Stimulated activated CD8-positive, alpha-beta memory T cell treated with anti-CD3 and anti-CD28 coated beads, Interleukin-4, amount 100 ng/mL, for 1 hour (primary cell): ENCODE measurements at places on chromosomes 1 and 21.

GRCh38 chr21:21387916-21388315 is 389.7 kb downstream of the NCAM2 start:
- DNase-seq = no peak

GRCh38 chr1:14970799-14971141 is 182.8 kb upstream of the TMEM51 start:
- DNase-seq = no peak

DNA sequence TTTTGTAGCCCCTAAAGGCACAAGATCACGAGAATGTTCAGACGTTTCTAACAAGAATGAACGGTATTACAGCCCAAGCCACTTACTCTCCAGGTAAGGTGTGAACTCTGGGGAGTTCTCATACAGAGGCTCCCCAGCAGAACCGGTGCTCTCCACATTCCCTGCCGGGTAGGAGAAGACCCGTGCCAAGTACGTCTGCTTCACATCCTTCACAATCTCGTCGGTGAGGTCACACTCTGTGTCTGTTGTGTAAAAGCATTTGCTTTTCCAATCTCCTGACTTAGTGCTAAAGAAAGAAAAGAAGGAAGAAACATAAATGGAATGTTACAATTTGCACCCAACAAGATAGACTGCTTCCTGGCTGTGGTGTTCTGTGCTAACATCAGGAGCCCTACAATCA is 5.7 kb downstream of the F3 start:
- no peak for DNase-seq

DNA sequence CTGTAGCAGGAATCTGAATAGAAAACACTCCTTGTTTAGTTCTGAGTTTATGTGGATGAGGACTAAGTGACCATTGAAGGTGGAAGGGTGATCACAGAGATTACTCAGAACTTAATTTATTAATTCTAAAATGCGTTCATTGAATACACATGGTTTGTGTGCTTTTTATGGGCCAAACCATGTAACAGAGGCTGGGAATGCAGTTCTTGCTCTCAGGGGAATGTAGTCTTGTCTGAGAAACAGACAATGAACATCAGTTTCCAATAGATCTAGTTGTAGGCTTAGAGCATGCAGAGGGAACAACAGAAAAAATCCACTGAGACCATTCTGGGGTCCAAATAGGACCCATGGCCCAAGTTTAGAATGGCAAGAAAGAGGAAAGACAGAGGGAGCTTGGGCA is 46.1 kb downstream of the ITSN1 start:
- no peak for DNase-seq

GRCh38 chr1:222284466-222284865 is 263.4 kb downstream of the HHIPL2 start:
- no peak for DNase-seq

DNA sequence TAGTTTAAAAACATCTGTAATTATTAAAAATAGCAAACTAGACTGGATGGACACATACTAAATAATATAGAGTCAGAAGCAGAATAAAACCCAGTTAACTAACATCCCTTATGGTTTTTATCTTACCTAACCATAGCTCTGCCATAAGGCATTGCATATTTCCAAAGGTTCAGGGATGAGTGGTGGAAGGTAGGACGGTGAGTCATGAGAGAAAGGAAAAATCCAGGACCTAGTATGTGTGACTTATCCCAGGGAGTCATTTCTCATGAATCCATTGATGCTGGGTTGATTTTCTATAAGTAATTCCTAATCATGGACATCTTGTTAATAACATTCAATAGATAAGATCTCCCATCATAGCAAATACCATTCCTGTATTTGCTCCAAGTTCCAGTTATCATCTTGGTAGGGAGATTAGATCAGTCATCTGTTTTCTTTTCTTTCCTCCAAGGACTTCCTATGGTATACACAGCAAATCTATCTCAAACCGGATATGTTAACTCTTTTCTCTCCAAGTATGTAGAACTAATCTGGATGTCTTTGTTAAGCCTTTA is 490.7 kb upstream of the B3GALT2 start:
- no peak for DNase-seq

DNA sequence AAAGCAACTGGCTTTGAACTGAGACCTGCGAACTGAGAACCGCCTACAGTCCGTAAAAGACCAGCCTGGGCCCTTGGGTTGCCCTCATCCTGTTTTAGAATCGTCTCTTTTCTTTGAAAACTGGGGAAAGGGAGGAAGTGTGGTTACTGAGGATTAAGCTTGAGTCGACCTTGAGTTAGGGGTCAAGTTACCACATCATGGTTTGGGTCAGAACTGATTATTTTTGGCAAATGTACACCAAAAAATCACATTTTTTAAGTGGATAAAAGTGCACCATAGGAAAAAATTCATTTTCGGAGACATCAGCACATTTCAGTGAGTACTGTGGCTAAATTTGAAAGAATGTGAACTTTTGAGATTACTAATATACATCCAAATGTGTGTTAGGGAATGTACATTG is 76.9 kb upstream of the KAZN start:
- no peak for DNase-seq

DNA sequence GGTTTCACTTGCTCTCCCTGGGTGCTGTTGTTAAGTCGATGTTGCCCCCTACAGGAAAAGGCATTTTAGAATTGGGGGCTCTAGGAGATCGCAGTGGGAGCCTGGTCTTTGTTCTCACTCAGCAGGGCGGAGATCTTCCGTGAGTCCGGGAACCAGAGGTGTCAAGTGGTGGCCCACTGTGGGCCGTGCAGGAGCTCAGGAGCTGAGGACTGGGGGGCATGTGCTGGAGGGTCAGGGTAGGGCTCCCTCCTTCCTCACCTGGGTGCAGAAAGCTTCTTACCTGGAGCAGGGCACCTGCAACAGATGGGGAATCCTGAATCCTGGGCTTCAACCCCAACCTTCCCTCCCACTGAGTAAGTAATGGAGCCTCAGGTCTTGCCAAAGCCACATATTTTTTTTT is 392.7 kb downstream of the NPHP4 start:
- DNase-seq = no peak

- DNase-seq = no peak
These were observed 2.8 kb upstream of the TARS2 start for GRCh38 chr1:150484431-150484830.

GRCh38 chr1:21680918-21681317 is 11.8 kb upstream of the RAP1GAP start:
- no peak for DNase-seq

DNA sequence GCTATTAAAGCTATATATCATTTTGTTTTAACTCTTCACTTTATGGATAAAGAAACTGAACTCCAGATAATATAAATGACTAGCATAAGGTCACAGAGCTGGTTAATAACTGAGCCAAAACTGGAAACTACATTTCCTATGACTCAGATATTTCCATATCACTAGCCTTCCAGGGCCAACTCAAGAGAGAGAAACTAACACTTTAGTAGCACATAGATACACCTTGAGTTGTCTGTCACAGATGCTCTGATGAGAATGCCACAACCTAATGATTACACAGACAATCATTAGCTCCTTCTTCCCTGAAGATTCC is 40.7 kb downstream of the NME7 start:
- DNase-seq = no peak

- peak; percentile 28 for DNase-seq
These were observed 13.0 kb downstream of the CHIT1 start for GRCh38 chr1:203216274-203217138.

DNA sequence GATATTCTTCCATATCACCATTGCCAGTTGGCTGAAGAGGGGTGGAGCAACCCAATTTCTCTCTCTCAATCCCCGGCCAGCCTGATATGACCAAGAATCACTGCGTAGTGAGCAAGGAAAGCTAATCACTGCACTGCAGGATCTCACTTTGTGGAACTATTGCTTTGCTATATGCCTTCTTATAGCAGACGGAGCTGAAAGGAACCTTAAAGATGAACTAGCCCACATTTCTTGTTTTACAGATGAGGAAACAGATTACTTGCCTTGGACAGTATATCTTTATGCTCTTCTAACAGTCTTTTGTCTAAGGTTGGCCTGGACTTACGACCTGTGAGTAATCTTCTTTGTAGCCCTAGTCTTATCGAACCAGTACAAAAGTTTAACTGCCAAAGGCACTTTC is 7.6 kb downstream of the APOBEC4 start:
- no peak for DNase-seq

- no peak for DNase-seq
These were observed 209.6 kb upstream of the HOOK1 start for GRCh38 chr1:59605184-59605583.

- no peak for DNase-seq
These were observed 7.4 kb downstream of the EFNA4 start for GRCh38 chr1:155070721-155071569.

GRCh38 chr1:96498744-96499340 is 222.7 kb upstream of the PTBP2 start:
- no peak for DNase-seq

- DNase-seq = no peak
These were observed 13.4 kb downstream of the C1orf174 start for GRCh38 chr1:3886691-3887090.

DNA sequence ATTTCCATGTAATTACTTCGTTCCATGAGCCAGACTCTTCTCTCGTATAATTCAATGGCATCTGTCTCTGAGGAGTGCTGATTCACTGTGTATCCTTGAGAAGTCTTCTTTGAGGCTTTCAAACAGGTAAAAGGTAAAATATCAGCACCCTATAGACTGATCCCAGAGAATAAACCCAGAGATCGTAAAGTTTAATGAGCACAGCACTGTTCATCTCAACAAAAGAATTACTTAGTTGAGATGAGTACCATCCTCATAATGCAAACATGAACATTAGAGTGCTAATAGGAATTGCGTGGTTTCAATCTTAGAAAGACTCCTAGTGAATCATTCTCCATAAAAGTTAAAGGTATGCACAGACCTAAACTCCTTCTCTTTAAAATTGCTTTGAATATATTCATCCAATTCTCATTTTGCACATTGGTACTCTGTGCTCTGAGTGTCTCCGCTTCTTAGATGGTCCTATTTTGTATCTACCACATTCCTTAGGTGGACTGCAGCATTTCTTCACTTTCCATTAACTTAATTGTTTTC is 97.2 kb downstream of the TBX15 start:
- no peak for DNase-seq

DNA sequence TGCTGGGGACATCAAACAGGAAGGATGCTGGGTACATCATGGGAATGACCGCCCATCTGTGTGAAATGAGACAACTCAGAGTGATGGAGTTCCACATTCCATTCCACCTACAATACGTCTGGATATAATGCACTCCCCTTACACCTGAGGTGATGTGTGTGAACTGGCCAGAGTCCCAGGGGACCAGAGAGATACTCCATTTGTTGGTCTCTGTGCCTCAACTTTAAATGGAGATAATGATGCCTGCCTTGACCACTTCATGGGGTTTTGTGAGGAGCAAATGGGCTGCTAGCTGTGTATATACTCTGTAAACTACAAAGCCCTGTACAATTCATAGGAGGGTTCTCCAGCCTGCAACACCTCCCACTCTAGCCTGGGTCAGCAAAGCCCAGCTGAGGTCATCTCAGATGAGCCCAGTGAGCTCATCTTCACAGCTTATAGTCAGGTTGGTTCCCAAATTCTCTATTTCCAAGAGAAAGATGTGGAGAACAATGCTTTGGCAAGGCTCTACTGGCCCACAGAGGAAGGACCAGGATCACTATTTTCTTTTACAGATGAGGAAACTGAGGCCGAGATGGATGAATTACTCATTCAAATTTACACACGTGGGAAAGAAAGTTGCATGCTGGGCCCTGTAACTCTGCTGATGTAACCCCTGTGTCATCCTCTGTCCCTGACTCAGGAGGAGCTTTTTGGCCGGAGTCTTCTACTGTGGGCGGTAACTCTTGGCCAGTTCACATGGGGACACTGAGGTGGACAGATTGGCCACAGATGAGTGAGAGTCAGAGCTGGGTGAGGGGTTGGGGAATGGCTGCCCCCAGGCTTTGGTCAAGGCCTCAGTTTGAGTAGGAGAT is 105.6 kb upstream of the GCLM start:
- no peak for DNase-seq
